Left renal pelvis (tissue), 4 donors: ENCODE measurements at places on chromosomes 7 and 10. TPM values are rescaled to one million over a fixed set of nuclear protein-coding genes. Genes with fewer than 3 reads are reported as not detected.

DNA sequence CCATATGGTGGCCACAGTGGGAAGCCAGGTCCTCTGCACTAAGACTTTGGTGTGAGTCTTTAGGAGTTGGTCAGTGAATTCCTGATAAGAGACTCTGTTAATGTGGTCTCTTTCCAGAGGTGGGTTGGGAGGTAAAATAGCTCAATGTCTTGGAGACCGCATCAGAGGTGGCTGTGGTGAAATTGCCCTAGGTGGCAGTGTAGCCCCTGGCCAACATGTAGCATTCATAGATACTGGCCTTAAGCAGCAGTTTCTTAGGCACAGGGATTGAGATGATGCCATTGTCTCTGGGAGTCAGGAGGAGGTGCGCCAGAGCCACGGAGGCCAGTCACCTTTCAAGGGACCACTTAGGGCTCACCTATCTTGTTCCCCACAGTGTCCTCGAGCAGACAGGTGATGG lies 202.8 kb downstream of the CREB5 start:
- no peak for DNase-seq

DNA sequence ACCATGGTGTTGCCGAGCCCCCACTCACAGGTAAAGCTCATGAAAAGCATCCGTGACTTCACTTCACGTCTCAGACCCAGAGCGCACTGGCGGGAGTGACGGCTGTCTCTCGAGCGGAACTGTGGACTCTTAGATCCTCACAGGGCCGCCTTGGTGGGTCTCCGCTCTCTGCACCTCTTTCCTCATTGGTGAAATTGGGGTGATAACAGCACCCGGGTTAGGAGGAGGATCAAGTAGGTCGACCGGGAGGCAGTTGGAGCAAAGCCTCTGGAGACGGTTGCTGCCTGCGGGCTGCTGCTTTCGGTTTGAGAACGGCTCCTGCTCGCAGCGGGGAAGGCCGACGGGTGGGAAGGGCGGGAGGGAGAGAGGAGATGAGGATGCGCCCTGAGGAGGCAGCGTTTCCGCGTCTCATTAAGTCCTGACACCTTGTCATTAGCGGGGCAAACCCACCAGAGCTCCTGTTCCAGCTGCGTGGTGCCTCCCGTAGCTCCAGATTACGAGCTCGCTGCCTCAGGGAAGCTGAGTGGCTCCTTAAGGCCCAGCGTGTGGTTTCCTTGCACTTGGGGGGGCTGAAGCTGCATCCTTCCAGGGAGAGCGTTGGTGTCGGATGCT lies 51.9 kb upstream of the CFAP46 start:
- no peak for DNase-seq

GRCh38 chr7:143222782-143223181 lies 945 bp downstream of the TAS2R40 start:
- DNase-seq, result no peak

DNA sequence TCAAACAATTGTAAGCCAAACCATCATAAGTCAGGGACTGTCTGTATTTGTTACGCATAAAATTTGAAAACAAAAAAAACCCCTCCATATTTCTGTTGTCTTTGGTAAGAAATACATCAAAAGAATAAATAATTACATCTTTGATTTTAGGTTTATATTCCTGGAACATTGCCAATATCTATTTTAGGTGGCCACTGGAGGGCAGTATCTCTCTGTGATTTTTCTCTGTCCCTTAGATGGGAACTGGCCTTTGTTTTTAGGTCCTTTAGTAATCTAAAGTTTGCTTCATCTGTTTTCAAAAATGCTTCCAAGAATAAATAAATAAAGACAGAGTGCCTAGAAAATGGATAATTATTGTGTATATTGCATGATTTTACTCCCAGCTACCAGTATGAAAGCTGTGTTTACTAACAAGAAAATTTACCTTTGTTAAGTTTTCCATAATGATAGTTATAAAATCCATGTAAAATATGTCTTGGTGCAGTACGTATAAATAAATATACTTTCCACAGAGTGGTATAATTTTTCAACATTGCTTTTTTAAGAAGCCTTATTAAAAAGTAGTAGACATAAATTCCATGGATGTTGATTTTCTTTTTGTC lies 64.2 kb downstream of the PHYHIPL start:
- no peak for DNase-seq

DNA sequence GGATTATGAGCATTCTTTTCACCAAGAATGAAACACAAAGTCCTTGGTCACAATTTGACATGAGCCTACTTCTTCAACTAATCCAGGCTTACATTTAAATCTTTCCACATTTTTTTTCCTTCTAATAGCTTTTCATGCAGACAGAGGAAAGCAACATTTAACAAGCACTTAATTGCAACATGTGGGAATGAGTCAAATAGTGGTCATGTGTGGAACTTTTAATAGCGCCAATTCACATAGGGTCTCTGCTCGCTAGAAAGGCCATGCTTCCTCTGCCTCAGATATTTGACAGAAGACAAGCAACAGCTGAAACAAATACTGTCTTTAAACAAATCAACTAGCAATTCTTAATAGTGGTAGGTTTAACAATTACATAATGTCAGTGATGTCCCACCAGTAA lies 285.9 kb upstream of the ETV1 start:
- no peak for DNase-seq

PRKAR2B gene
- 41.8 TPM for polyA plus RNA-seq

DNA sequence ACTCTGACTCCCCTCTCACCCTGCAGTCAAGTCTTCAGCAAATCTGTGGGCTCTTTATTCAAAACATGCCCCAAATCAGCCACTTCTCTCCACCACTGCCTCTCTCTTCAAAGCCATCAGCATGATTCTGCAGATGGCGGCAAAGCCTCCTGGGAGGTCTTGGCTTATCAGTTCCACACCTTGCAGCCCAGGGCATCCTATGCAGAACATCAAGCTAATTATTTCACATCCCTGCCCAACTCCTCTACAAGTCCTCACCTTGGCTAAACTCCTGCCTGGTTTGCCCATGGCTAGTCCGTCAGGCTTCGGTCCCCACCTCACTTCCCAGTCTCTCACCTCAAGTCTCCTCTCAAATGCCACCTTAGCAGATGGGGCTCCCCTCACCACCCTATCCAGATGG lies 70.2 kb downstream of the PIP4K2A start:
- DNase-seq, result no peak

- DNase-seq, result no peak
These were observed at the start of gene PON3 for GRCh38 chr7:95396136-95397032. Gene PON3 (minus strand): TSS chr7:95396375. CDS start chr7:95396350, 25 bp downstream.

GRCh38 chr7:10824154-10824553 lies 149.5 kb upstream of the PHF14 start:
- DNase-seq, result no peak

DNA sequence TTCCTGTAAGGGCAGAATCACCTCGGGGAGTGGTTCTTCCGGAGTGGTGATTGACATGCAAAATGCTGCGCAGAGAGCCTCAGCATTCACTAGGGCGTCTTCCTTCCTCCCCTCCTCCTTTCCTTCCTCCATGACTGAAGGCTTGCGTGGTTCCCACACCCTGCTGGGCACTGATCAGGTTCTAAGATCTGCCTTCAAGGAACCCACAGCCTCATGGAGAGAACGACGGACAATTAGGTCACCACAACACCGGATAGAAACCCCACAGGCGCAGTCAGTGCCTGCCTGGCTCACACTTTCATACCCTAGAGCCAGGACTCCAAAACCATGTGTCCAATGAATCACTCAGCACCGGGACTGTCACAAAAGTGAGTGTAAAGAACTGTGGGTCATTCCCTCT lies 131.3 kb downstream of the DPP6 start:
- DNase-seq, result no peak

NXPH1 gene
- polyA plus RNA-seq, result 0.22 TPM

GRCh38 chr7:55050281-55050680 lies 31.5 kb downstream of the EGFR start:
- DNase-seq, result no peak

GRCh38 chr10:98270073-98270740 lies 2.2 kb upstream of the LOXL4 start:
- no peak for DNase-seq

TAC1 gene
- 2.0 TPM for polyA plus RNA-seq

DNA sequence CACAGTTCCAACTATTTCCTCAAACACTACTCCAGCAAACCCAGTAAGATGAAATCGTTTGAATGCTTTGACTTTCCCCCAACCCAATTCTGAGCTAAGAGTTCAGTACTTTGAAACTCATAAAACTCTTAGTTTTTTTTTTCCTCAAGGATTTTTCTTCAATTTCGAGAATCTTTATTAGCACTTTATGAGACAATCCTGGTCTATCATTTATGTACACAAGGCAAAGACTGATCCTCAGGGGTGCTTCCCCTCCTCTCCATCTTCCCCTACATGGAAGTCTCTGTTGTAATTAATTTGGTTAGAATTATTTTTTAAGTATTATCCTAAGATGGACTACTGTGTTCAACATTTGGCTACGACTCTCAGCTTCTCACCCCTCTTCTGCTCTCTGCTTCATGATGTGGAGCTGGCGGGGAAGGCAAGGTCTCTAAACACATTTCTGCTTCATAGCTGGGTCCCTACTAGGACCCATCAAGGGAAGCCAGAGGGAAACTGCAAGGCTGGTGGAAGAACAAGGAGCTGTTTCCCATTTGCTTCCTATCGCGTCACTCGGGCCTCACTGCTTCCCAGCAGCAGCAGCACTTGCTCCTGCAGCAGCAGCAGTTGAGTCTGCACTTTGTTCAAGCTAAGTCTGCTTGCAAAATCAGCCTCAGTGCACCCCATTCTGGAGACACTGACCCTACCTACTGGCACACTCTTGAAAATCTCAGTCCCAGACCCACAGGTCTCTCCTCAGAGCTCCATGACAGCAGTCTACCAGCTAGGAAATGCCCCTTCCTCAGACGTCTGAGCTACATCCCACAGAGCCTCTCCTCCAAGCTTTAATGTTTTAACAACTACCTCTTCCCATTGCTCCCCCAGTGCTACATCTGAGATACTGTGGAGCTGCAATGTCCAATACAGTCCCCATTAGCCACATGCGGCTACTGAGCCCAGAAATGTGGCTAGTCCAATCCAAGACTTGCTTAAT lies 90.0 kb downstream of the CHCHD3 start:
- DNase-seq, result no peak

DNA sequence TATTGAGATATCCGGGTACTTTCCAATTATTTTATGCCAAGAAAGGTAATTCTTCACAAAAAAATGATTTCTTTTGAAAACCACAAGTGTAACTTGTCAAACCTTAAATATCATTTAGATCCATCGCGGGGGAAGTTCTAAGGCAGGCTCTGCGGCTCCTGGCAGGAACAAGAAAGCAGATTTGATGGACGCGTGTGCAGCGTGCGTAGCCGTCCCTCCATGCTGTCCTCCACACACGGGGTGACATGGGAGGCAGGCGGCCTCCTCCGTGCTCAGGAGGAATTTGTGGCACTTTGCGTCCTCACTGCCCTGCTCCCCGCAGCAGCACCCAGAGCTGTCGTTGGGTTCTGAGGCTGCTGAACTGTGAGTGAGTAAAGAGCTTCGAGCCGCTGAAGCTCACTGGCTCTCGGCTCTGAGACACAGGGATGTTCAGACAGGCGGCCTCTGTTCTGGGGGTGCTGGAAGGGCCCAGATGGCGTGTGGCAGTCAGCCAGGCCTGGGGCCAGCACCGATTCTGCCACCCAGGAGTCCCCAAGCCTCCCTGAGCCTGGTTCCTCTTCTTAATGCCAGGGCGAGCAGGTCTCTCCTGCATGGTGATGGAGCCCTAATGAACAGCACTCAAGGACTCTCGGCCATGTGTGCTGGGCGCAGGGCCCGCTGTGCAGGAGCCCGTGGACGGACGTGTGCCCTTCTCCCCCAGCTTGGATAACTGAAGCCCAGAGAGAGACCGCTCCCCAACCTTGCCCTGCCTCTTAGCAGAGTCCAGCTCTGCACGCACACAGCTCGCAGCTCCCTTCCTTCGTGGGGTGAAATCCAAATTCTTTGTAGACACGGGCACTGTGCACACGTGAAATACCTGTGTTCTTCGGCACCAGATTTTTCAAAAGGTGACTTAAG lies 185.4 kb upstream of the SHH start:
- no peak for DNase-seq

DNA sequence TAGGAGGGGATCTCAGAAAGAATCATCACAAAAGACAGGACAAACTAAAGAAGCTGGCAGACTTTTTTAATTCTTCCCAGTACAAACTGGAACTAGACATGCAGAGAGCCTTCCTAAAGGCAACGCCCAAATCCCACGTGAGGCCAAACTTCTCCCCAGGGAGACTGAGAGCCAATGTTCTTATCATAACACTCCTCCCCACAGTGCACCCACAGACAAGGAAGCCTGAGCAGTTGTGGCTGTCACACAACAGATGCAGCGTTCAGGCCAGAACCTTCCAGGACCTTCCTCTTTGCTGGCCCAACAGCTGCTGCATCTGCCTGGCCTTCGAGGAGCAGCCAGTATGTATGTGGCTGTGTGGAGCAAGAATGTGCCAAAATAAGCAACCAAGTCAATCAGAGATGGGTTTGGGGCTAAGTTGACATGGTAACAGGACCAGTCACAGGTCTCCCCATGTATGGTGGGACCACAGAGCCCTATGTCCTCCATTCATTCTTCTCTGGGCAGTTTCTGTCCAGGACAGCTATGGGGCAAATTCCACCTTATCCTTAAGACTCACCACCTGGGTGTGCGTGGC lies 34.9 kb downstream of the SRPK2 start:
- no peak for DNase-seq

GRCh38 chr7:13851736-13852135 lies 137.7 kb downstream of the ETV1 start:
- DNase-seq, result no peak

GRCh38 chr7:96034940-96035727 lies 262.8 kb downstream of the DYNC1I1 start:
- no peak for DNase-seq

GRCh38 chr10:29895456-29895855 lies 163.9 kb downstream of the JCAD start:
- DNase-seq, result peak; percentile 50

DNA sequence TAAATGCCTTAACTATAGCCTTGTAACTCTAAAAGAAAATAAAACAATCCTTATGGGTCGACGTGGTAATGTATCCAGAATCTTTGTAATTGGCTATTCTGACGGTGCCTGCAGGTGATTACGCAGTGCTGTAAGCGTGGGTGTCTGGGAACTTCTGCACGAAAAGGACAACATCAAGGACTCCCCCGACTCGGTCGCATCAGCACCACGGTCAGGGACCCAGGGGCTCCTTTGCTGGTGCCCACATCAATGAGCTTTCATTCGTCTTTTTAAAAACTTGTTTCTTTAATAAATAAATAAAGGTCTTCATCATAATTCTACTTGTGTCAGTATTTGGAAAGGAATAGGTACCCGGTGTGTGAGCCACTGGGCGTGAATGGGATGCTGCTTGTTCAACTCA lies 13.2 kb downstream of the MKI67 start:
- DNase-seq, result no peak

GRCh38 chr7:158623241-158623640 lies 35.6 kb upstream of the PTPRN2 start:
- no peak for DNase-seq

GRCh38 chr10:13564576-13564975 lies 22.2 kb upstream of the PRPF18 start:
- no peak for DNase-seq
